Activated CD4-positive, alpha-beta T cell treated with anti-CD3 and anti-CD28 coated beads, Interleukin-2, amount 10 ng/mL, durations not matched to agents 7 days and 5 days (primary cell): ENCODE measurements at places on chromosomes 4 and X. TPM values are rescaled to one million over a fixed set of nuclear protein-coding genes. Genes with fewer than 3 reads are reported as not detected.

GRCh38 chr4:113783701-113784100 is 22.2 kb upstream of the CAMK2D start:
- H3K27me3 ChIP-seq, result no peaks in the 10 kb centered on the region
- no peak overlapping the region for H3K4me3 ChIP-seq
- peaks cover 3% of the 10 kb centered on the region for H3K4me1 ChIP-seq
- H3K36me3 ChIP-seq, result no peaks in the 10 kb centered on the region
- DNase-seq, result no peak

DNA sequence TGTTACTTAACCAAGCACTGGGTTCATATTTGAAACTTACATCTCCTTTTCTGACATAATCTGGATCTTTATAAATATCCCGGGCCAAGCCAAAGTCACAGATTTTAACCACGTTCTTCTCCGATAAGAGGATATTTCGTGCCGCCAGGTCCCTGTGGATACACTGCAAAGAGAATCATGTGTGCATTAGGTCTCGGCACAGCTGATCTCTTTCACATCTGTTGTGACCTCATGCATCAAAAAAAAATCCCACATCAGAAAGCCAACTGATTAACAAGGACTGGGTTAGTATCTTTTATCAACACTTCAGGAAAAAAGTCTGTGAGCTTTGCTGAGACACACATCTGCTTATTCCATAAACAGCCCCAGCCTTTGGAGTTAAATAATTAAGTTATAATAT is 35.5 kb downstream of the KDR start:
- no peak for DNase-seq
- H3K27me3 ChIP-seq, result no peaks in the 10 kb centered on the region
- H3K4me3 ChIP-seq, result no peak overlapping the region
- no peaks in the 10 kb centered on the region for H3K4me1 ChIP-seq
- H3K27ac ChIP-seq, result no peak overlapping the region

GRCh38 chr4:127965803-127966175 is 583 bp downstream of the ABHD18 start:
- H3K4me3 ChIP-seq, result peak overlapping the region; percentile 96
- peak overlapping the region; percentile 99 for H3K27ac ChIP-seq
- peaks cover 15% of the 10 kb centered on the region for H3K36me3 ChIP-seq
- peaks cover 43% of the 10 kb centered on the region for H3K4me1 ChIP-seq

DNA sequence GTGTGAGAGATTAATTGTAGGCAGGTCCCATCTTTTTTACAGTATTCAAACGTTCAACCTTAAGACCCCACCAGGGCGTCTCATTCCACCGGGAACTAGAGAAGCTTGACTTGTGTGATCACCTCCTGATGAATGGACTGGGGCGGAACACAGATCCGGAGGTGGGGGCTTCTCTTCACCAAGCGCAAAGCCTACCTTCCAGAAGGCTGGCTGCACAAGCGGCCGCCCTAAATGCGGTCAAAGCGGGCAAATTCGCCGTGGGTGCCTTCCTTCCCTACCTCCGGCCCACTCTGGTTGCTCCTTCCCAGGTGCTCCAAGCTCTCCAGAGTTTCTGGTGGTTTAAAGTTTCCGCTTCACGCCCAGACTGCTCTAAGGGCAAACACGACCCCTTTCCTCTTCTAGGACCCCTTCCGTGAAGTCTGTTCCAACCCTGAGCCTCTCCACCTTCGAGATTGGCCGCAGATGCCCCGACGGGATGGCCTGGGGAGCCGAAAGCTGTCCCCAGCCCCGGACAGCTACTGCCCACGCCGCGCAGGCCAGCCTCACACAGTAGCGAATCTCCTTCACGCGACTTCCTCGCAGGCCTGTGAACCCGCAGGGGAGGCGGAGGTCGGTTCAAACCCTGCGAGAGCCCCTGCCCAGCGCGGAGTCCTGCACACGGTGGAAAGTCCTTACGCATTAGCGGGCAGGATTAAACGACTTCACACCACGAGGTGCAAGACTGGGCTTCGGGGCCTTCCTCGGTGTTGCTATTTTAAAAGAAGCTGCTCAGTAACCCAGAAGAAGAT is 1.6 kb upstream of the WWC2 start:
- no peak for DNase-seq
- peak overlapping the region; percentile 38 for H3K4me3 ChIP-seq
- no peaks in the 10 kb centered on the region for H3K36me3 ChIP-seq
- peaks cover 5% of the 10 kb centered on the region for H3K4me1 ChIP-seq

GRCh38 chrX:23773601-23774175 is 9.3 kb upstream of the SAT1 start:
- peaks cover 34% of the 10 kb centered on the region for H3K4me1 ChIP-seq
- H3K4me3 ChIP-seq, result peak overlapping the region; percentile 57
- DNase-seq, result peak; percentile 65
- H3K36me3 ChIP-seq, result peaks cover 4% of the 10 kb centered on the region

DNA sequence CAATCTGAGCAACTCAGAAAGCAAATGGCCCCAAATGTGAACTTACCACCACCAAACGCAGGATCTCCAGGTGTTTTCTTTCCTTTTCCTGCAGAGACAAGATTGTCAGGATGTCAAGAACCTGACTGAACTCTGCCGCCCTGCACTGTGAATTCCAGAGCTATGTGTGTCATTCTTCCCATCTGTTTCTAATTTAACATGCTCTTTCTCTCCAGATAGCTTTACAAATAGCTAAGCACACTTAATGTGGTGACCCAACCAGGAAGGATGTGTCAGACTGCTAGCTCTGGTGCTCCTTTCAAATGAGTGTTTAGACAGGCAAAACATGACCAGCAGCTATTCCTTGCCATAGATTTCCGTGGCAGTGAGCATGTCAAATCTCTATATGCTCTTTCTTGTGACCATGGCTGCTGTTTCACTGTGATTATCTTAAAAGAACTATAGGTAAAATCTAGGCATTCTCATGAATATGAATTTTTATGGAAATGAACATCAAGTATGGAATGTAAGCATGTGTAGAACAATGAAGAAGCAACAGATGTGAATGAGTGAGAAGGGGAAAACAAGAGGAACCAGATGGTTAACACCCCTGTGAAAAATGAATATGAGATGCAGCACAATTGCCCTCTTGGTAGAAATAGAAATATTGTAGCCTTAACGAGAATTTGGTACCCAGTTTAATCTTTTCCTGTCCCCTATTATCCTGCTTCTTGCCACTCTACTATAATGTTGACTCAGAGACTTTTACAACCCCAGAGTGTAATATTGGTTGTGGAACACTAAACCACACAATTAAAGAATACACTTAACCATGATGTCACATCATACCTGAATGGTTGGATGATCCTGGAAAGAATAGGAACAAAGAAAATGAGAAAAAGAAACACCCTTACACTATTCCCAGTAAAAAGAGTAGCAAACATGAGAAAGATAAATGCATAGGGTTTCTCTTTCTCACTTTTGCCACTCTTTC is 247.8 kb upstream of the DKK2 start:
- H3K36me3 ChIP-seq, result no peaks in the 10 kb centered on the region
- peaks cover 4% of the 10 kb centered on the region for H3K27me3 ChIP-seq
- no peak overlapping the region for H3K27ac ChIP-seq
- no peak overlapping the region for H3K4me3 ChIP-seq
- no peak for DNase-seq

- no peaks in the 10 kb centered on the region for H3K27me3 ChIP-seq
- no peaks in the 10 kb centered on the region for H3K4me1 ChIP-seq
- no peaks in the 10 kb centered on the region for H3K36me3 ChIP-seq
- no peak overlapping the region for H3K27ac ChIP-seq
- DNase-seq, result no peak
Observed at GRCh38 chrX:68043713-68044438, 389.4 kb downstream of the OPHN1 start.

DNA sequence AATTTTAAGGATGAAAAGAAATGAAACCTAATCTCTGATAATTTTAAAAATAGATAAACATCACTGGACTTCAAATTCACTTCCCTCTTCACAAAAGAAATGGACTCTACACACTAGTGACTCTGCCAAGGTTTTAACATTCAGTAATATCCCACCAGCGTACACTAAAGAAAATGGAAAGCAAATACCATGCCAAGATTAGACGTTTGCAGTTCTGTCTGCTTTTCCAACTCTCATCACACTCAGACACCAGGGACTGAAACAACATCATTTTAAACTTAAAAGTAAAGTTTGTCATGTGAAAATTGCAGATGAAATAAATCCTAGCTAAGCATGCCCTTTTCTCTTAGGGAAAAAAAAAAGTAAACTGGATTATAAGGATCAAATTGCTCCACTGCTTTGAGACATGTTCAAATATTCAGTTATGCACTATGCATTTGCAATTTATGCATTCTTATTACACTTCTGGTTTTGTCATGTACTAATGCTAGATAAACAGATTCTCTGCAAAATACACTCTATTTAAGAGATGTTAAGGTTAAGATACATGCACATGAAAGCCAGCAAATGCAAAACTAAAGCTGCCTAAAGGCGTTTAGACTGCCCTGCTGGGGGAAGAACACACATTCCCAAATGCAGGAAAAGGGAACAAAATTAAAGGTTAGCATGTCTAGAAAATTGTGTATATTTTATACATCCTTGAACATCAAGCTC is 534.4 kb upstream of the EPHA5 start:
- no peaks in the 10 kb centered on the region for H3K36me3 ChIP-seq
- H3K27me3 ChIP-seq, result no peaks in the 10 kb centered on the region
- no peak for DNase-seq
- no peak overlapping the region for H3K27ac ChIP-seq
- no peaks in the 10 kb centered on the region for H3K4me1 ChIP-seq

The TBC1D8B gene
- 0.35 TPM for total RNA-seq

The FDCSP gene
- not detected for total RNA-seq
